ENCODE measurements at places on chromosomes 3 and 15.

- DNase-seq = no peak
Measured at GRCh38 chr3:9686050-9686550, 17.5 kb upstream of the CPNE9 start.

DNA sequence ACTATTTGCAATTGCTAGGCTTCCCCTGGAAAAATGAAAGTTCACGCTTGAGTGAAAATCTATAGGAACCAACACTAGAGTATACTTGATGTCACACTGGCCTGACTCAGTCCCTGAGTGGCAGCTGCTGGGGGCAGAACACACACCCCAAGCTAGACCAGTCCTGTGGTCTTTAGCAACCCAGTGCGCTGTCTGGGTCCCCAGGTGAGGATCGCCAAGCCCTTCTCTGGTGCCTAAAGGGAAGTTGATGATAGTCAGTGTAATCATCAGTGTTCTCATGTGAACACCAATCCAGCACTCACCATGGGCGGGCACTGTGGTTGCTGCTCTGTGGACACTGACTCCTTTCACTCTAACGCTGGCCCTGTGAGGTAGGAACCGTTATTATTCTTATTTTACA lies 11.2 kb downstream of the ALDH1A3 start:
- DNase-seq = no peak

GRCh38 chr3:45227946-45228345 lies 1.9 kb upstream of the TMEM158 start:
- no peak for DNase-seq

DNA sequence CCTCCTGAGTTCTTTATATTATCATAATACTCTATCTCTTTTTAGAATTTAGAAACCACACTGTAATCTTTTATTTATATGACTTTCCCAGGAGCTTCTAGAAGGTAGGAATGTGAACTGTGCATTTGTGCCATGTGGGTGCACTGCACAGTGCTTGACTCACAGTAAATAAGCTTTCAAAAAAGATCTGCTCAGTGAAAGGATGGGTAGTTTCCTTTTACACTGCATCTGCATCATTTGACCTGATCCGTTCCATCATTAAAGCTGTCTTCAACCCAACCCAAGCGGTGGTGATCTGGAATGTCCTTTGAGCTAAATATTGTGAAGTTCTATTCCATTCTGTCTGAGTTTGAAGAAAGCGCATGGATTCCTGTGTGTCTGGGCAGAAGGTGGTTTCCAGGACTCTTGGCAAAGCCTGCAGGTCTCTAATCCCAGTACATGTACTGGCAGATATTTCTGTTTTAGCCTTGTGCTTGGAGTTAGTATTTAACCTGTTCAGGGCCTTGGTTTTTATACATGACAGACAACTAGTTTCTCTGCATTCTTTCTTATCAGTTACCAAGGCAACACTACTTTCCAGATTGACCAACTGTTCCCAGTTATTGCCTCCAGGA lies 96.7 kb downstream of the DHX30 start:
- DNase-seq = no peak

- no peak for DNase-seq
Measured at GRCh38 chr3:5309602-5310001, 122.1 kb downstream of the EDEM1 start.

DNA sequence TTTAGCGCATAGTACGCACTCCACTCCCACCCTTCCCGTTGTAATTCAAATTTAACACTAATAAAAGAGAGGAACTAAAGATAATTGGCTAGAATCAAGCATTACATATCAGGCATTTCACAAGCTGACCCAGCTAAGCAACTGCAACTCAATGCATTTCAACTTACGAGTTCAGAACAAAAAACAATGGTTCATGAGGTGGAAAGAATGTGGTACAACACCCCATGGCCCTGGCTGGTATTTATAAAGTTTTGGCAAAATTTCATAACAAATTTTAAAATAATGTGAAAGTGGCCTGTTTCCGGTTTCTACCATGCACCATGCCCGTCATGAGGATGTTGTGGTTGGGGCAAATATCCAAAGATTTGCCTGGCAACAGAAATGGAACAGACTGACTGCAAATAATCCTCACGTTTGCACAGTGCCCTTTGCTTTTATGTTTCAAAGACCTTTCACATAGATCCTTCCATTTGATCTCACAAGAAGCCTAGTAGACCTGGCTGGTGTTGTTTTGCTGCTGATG lies 455.3 kb upstream of the NR2F2 start:
- DNase-seq = no peak

GRCh38 chr3:30393079-30393478 lies 213.3 kb upstream of the TGFBR2 start:
- DNase-seq = no peak

- peak; percentile 46 for DNase-seq
Measured at GRCh38 chr3:44323341-44323955, 15.1 kb upstream of the TCAIM start.

DNA sequence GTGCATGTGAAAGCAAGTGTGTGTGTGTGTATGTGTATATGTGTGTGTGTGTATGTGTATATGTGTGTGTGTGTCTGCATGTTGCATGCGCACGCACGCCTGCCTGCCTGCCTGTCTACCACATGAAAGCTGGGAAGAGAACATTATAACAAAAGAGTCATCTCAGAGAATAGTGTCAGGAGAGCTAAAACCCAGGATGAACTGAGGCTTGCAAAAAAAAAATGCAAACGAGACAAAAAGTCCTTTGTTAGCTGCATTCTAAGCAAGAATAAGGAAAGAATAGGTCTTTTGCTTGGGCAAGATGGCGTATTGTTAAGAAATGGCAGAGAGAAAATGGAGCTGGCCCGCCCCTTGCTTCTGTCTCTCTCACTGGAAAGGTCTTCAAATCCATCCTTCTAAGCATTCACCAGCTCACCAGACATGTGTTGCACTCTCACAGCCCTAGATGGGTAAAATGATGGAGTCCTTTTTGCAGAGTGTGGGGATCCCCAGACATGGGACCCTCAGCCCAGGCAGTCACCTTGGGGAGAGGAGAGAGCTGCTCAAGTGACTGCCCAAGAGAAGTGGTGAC lies 16.4 kb downstream of the WNT7A start:
- DNase-seq = no peak

GRCh38 chr15:90400759-90401314 lies 12.8 kb downstream of the IQGAP1 start:
- peak; percentile 62 for DNase-seq

DNA sequence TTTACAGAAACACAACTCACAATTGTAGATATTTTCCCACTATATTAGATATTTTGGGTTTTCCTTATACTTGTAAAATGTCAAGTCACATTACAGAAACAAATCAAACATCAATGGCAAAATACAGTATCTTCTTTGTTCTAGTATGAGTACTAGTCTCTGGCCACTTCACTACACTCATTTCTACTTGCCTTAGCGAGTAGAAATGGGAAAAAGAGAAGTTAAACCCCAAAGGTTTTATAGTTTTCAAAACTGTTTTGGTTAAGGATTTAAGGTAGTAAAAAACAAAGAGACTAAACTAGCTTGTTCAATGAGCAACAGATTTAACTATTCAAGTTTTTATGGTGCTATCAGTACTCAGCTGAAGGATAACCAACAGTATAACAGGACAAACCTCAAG lies 81.7 kb downstream of the BTD start:
- no peak for DNase-seq

DNA sequence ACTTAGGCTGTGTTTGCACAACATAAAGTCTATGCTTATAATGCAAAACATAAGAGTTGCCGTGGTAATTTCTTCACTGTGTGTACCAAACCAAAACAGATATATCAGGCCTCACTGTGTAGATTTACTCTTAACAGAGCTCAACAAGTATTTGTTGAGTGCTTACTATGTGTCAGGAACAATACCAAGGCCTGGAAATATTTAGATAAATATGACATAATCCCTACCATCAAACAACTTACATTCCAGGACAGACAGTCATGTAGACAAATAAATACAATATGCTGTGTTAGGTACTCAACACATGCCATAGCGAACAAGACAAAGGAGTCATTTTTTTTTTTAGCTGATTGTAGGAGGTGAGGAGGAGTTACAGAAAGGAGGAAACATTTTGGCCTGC lies 554.0 kb downstream of the NSUN3 start:
- no peak for DNase-seq

DNA sequence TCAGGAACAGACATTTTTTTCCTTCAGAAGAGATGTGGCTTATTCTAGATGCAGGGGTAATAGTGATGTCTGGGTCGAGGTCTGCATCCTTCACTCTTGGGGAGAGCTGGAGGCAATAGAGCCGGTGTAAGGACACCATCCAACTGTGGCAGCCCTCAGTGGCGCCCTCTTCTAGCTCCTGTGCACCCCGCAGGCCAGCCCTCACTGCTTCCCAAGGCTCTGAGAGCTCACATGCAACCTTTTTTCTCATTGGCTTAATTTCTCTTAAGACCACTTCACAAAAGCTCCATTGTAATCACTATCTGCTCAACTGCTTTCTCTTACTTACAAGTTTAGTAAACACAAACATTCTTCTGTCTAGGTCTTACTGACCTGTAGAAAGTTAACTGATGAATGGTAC lies 3.9 kb upstream of the VPS8 start:
- DNase-seq = peak; percentile 47

DNA sequence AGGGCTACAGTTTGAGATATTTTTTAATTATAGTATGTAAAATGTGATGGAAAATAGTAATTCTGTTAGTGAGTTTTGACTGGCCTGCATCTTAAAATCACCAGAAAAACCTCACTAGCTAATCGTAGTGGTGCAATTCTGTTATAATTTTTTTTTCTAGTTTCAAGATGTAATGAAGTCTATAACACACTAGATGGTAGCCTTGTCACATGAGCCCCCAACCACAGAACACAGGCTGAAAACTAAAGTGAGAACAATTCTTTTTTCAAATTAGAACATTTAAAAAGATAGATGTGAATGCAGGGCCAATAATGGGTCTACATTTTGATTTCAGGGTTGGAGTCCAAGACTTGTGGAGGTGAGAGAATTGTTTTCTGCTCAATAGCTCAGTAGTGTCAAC lies 83.3 kb upstream of the KCNH8 start:
- peak; percentile 11 for DNase-seq

GRCh38 chr3:16809993-16810392 lies 74.8 kb upstream of the PLCL2 start:
- DNase-seq = no peak

- DNase-seq = peak; percentile 60
Measured at GRCh38 chr3:100254168-100254777, 6.5 kb upstream of the TBC1D23 start.

DNA sequence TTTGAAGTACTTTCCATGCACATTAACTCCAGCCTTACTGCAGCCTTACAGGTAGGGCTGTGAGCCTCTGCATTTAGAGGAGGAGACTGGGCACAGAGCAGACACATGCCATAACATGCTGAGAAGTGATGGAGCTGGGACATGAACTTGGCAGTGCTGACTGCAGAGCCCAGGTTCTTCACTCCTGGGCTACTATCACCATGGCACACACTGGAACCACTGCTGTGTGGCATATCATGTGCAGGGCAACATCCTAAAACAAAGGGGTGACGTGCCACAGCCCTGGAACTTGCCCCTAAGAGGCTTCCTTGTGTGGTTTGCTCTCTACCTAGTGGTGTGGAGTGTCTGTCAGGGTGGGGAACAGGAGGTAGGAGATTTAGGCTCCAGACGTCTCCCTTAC lies 25.4 kb downstream of the EHD4 start:
- no peak for DNase-seq

- no peak for DNase-seq
Measured at GRCh38 chr3:129119365-129120100, 2.1 kb downstream of the RAB43 start.

DNA sequence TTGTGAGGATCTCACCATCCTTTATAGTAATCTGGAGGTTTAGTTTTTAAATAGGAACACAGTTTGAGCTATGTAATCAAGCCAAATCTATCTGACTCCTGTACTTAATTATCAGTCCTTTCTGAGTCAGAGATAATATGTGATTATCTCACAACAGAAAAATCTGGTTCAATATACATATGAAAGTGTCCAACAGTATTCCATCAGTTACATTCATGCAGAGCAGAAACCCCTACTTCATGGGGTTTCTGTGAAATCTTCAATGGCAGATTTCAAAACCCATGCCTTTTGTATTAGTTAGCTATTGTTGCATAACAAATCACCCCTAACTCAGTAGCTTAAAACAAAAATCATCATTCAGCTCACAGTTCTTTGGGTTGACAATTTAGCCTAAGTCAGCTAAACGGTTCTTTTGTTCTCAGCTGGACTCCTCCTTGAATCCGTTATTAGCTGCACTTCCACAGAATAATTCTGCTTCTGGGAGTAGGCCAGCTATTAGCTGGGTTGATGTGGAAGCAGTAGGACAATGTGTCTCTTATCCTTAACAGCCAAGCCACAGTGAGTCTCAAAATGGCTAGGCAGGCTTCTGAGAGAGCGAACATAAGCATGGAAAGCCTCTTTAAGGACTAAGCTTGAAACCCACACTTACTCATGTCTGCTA lies 42.9 kb upstream of the ARPP21 start:
- DNase-seq = no peak

- peak; percentile 73 for DNase-seq
Measured at GRCh38 chr15:71939981-71940588, 129.7 kb downstream of the NR2E3 start.

DNA sequence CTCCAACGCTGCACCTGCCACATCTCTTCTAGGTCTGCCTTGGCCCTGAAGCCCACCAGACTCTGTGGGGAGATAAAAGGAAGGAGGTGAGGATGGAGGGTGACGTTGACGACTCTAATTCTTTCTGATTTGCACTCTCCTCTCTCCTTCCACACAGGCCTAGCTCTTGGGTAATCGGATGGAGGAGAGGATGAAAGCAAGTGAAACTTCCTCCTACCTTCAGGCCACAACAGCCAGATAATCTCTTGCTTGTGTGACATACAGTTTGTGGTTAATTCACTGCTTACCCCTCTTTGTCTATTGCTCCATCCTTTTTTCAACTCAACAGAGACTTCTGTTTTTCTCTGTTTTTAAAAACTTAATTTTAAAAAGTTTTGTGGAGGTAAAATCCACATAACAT lies 208.1 kb downstream of the SV2B start:
- no peak for DNase-seq

GRCh38 chr3:25349095-25349494 lies 79.0 kb upstream of the RARB start:
- DNase-seq = no peak

DNA sequence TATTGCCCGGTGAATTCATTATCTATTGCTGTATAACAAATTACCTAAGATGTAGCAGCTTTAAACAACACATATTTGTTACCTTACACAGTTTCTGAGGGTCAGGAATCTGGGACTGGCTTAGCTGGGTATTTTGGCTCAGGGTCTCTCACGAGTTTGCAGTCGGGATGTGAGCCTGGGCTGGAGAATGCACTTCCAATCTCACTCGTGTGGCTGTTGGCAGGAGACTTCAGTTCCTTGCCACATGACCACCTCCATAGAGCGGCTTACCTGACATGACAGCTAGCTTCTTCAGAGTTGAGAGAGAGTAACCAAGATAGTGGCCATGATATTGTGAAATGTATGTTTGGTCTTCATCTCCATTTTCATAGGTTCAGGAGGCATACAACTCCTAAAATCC lies 18.4 kb upstream of the MITF start:
- no peak for DNase-seq
